Stimulated activated CD4-positive, alpha-beta T cell treated with anti-CD3 and anti-CD28 coated beads, Interleukin-12 subunit alpha, Interleukin-12 subunit beta, amount 100 ng/mL, for 24 hours (primary cell): ENCODE measurements at places on chromosomes 12 and 14.

GRCh38 chr12:105861227-105861626 is 277.5 kb downstream of the NUAK1 start:
- DNase-seq = no peak

DNA sequence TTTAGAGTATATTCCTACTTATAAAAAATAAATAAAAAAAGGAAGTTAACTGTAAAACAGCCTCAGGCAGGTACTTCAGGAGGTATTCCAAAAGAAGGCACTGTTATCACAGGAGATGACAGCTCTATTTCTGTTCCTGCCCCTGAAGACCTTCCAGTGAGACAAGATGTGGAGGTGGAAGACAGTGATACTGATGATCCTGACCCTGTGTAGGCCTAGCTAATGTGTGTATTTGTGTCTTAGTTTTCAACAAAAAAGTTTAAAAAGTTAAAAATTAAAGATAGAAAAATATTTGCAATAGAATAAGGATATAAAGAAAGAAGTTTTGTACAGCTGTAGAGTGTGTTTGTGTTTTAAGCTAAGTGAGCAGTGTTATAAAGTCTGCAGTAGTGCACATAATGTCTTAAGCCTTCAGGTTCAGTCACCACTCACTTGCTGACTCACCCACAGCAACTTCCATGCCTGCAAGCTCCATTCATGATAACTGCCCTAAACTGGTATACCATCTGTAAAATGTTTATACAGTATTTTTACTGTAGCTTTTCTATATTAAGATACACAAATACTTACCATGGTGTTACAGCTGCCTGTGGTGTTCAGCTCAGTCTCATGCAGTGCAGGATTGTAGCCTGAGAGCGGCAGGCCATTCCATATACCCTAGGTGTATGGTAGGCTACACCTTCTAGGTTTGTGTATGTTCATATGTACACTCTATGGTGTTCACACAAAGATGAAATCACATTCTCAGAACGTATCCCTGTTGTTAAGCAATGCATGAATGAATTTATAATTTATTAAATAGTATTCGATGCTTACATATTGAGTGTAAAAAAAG is 121.1 kb downstream of the ANO6 start:
- no peak for DNase-seq

DNA sequence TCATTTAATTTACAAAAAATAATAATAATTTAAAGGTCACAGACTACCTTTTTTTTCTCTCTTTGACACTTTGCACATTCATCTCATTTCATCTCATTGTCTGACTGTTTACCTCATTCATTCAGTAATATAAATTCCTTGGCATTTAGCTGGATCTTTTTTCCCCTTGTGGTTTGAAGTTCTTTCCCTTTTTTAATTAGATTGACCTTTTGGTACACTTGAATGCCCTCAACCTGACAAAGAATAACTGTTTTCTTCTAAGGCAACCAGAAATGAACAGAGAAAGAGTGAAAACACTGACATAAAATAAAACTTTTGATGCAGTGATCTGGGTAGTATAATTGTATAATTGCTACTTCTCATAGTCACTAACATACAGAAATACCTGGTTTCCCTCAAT is 774.9 kb upstream of the NOVA1 start:
- DNase-seq = no peak

- DNase-seq = no peak
Observed at GRCh38 chr14:79134361-79134760, 964.2 kb downstream of the NRXN3 start.

- DNase-seq = peak; percentile 45
Observed at GRCh38 chr12:119412811-119413794, 78.6 kb downstream of the CCDC60 start.

GRCh38 chr12:17971850-17972249 is 118.1 kb downstream of the RERGL start:
- DNase-seq = no peak

DNA sequence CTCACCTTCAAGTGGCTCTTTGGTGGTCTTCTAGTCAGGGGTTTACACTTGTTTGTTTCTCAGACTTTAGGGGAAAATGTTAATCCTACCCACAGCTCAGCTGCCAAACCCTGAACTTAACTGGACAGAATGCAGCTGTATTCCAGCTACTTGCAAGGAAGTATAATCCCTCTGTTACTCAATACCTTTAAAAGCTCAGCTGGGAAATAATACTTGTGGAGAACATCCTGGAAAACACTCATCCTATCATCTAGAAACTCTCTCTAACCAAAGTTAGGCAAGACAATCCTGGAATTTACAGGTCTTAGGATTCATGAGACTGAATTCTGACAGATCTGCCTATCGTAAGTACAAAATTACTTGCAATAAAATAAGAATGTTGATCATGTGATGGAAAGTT is 404.1 kb downstream of the ADAMTS20 start:
- no peak for DNase-seq

DNA sequence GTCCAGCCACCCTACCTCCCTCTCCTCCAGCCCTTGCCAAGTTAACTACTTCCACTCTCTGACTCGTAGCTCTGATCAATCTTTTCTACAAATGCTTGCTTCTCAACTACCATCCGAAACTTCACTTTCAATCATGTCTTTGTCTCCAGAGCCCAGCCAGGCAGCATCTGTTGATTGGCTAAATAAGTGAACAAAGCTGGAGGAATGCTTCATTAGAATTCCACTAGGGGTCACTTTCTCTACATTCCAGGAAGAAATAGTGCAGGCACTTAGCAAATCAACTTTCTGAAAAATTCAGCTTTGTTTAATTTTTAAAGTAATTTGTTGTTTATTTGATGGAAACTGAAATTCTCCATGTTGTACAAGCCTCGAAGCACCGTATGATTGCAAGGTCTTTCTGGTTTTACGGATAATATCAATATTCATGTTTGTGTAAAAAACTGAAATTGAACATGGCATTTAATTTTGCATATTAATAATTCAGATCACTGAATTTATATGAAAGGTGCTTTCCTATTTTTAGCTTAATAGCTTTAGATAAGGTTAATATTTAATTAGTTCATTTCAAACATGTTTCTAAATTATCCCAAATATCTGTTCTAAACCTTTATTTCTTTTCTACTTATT is 32.4 kb upstream of the HELB start:
- no peak for DNase-seq

- DNase-seq = no peak
Observed at GRCh38 chr12:69415471-69416275, 54.5 kb upstream of the FRS2 start.

DNA sequence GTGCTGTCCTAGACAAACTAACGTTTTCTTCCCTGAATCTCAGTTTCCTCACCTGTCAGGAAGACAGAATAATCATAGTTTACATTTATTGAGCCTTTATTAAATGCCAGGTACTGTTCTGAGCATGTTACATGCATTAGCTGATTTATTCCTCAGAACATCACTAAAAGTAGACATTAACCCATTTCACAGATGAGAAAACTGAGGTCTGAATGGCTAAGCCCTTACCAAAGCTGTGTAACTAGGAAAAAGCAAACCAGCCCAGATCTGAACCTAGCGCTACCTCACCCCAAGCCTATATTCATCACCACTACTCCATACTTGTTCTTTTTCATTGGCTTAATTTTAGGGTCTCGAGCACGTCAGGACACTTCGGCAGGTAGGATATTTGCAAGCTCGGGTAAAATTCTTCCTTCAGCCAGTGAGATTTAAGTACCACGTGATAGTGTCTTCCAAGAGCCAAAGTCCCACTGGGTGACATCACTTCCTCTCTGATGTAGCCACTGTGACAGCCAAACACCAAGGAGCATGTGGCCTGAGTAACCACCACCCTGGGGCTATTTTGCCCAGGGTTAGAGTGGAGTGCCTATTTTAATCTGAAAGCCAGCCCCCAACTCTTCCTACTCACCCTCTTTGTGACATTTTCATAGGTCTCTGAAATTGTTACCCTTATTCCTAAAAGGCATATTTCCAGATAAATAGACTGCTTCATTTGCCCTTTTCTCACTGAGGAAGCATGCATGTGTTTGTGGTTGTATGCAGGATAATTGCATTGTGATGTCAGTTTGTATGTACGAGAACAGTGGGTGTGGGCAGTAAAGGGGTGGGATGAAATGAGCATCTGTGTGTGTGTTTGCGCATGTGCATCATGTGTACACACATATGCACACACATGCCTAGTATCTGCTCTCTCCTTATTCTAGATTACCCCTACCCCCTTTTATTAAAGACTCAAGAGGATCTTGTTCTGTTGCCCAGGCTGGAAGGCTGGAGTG is 62.2 kb upstream of the WSCD2 start:
- DNase-seq = no peak

DNA sequence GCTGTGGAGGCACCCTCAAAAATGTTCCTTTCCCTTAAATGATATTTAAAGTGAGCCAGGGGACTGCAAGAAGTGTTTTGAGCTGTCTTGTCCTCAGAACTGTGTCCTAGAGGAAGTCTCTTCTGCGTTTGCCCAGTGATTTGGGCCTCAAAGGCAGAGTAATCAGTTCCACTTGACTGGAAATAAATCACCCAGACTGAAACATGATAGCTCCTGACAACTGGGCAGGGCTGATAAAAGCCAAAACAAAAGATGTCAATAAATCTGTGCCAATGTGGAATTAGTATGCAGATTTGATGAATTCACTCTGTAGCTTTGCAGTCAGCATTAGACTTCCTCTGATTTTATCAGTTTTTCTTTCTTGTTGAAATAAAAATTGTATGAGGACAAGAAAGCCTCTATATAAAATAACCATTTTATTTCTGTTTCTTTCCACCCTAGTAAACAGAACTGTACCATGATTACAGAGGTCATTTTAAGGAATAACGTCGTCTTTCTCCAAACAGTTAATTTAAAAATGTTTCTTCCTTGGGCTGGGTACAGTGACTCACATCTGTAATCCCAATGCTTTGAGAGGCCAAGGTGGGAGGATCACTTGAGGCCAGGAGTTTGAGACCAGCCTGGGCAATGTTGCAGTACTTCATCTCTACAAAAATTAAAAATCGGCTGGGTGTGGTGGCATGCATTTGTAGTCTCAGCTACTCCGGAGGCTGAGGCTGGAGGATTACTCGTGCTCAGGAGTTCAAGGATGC is 180.8 kb downstream of the ERC1 start:
- DNase-seq = no peak

GRCh38 chr14:93977790-93978581 is 1.6 kb upstream of the ASB2 start:
- peak; percentile 63 for DNase-seq

- no peak for DNase-seq
Observed at GRCh38 chr14:37623426-37623951, 28.1 kb downstream of the TTC6 start.

GRCh38 chr14:95067526-95067925 is 89.8 kb downstream of the DICER1 start:
- DNase-seq = no peak

DNA sequence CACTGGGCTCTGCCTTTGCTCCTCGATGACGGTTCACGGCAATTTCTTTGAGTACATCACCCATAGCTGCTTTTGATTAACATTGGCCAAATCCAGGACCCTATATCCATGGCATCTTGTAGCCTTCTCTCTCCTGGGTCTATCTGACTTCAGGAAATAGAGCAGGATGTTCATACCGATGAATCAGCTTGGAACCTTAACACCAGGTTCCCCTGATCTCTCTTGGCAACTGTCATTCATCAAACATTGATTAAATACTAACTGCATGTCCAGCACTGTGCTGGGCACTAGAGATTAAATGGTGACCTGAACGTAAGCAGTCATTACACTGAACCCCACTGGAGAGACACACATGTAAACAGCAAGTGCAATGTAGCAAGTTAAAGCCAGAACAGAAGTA is 77.0 kb upstream of the MED13L start:
- DNase-seq = no peak

GRCh38 chr12:53938326-53939140 is at the start of gene HOXC13:
Gene HOXC13 (plus strand): TSS chr12:53938831. CDS start chr12:53938907, 76 bp downstream.
- peak; percentile 17 for DNase-seq

DNA sequence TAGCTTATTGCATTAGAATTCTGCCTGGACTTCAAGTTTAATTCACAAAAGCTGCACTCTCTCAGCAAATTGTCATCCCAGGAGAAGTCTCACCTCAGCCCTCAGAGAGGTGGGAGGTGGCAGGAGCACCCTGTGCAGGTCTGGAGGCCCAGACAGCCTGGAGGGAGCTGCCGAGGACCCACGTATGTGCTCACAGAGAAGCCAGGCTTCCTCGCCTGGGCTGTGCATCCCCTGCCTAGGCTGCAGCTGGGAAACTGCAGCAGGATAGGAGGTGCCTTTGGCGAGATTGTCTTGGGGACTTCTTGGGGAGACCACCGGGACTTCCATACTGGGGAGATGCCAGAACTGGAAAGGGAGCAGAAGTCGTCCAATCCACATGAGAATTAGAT is 8.8 kb downstream of the CPNE6 start:
- DNase-seq = no peak

DNA sequence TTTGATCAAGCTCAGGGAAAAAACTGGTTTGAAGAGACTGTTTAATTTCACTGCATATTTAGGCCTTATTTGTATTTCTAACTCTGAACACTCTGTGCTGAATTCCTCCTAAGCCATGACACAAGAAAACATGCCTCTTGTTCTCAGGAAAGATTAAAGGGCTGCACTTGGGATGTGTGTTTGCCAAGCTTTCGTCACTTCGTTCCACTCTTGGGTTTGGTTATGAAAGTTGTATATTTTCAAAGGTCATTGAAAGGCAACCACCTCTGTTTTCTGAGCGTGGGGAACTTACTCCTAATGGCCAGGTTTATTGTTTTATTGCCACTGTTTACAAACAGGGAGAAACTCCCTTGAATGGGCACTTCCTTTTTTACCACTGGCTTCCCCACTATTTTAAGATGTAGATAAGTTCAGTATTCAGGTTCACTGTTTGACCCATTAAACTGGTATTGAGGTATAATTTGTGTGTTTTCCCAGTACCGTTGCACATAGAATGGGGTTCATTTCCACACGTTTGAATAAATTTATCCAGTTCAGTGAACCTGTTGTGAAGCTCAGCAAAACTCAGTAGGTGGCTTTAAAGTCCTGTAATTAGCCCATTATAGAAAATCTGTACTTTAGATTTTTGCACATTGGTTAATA is 65.3 kb downstream of the NKX2-1 start:
- no peak for DNase-seq

DNA sequence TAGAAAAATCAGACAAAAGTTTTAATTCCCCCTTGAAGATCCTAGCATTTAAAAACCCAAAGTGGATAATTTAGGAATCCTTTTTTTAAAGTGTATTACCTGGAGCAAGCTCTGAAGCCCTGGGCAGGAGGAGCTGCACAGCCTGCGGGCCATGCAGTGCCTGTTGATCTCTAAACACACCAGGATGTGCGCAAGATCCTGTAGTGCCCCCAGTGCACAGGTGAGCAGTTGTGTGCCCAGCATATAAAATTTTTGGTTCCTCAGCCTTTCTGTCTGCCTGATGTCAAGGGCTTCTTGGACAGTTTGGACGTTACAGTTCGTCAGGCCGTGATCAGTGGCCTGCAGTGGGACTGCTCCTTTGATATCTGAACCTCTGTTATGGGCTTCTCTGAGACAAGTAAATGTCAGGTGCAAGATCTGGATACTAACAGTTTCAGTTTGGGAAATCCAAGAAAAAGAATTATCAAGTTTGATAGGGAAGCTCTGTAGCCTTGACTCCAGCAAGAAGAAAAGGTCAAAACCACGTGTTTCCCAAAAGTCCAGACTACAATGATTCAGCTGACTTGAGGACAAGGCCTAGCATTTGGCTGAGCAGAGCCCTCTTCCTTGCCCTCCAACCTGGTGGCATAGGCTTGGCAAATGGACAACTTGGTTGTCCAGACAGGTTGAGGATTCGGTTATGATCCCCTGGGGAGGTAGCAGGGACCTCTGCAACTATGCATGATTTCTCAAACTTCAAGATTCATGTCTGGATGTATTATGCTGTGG is 1.0 kb downstream of the ATXN7L3B start:
- DNase-seq = no peak

GRCh38 chr14:88323086-88323522 is at the start of gene KCNK10:
Gene KCNK10 (minus strand): TSS chr14:88323269. CDS start chr14:88322798, 471 bp downstream.
- no peak for DNase-seq
